ENCODE measurements at places on chromosomes 2 and 18.

DNA sequence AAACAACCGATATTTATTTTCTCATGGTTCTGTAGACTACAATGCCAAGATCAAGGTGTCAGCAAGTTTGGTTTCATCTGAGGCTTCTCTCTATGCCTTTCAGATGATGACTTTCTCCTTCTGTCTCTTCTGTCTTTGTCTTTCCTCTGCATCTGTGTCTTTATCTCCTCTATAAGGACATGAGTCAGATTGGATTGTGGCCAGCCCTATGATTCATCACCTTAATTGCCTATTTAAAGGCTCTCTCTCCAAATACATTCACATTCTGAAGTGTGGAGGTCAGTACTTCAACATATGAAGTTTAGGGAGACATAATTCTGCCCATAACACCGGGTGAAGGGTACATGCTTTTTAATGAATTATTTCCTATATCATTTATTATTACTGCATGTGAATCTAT lies 71.2 kb upstream of the CNTNAP5 start:
- DNase-seq = no peak

DNA sequence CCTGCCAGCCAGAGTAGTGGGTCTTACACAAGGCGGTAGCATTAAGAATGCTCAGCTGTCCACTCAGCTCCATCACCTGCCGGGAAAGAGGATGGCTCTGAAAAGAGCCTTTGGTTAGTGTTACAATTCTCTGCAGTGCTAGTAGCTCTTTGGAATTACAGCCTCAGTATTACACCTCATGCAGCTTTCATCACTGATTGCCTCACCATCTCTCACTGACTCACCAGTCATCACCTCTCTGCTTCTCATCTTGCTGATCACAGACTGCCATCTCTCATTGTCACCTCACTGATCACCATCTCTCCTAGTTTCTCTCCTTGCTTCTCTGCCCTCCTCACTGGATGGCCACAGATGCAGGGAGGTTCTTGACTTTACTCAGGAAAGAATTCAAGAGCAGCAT lies 573.5 kb upstream of the SETBP1 start:
- no peak for DNase-seq

- no peak for DNase-seq
These were observed 215.7 kb downstream of the IKZF2 start for GRCh38 chr2:212935752-212936151.

DNA sequence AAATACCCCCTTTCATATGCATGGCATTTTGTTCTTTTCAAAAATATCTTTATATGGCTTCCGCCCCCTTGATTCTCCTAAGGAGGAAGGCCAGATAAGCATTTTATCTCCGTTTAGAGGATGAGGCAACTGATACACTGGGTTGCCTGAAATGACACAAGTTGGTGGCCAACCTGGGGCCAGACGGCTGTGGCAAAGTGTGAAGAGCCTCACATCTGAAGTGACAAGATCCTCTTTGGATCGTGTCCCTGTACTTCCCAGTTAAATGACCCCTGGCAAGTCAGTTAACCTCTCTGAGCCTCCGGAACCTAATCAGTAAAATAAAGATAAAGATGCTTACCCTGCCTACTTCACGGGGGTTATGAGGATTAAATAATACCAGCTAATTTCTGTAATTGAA lies 4.6 kb downstream of the SETBP1 start:
- DNase-seq = no peak

DNA sequence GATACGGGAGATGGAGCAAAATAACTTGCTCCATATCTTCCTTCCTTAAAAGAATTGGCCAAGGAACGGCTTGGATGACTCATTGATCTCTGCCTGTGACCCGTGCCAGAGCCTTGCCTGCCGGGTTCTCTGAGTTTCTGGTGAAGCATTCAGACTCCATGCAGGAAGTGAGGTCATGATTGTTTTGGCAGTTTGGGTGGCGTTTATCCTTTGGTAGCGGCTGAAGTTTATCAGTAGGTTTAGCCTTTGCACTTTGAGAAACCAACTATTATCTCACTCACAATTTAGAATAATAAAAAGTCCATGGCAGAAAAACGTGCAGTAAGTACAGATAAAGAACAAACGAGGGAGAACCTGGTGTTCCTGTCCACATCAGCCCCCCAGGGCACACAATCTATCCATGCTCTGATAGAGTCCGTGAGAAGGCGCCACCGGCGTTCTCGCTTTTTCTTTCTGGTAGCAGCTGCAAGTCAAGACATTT lies 15.0 kb upstream of the CTAGE1 start:
- no peak for DNase-seq

DNA sequence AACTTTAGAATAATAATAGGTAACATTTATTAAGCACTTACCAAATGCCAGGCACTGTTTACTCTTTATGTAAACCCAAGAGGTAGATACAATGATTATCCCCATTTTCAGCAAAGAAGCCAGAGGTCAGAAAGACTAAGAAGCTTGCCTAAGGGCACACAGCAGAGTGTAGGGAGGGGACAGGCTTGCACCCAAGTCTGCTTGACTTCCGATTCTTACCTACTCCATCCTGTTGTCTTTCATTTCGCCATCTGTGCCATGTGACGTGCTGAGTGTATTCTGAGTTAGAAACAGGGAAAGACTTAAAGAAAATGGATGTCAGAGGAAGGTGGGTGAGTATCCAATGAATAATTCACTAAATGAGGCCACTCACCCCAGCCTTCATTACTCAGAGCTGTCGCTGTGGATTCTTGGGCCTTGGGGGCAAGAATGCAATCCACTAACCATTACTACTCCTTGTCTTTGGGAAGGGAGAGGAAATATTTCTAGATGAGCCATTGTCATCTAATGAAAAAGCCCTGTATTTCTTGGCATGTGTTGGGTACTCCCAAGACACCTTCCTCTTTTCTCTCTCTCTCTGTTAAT lies 76.4 kb upstream of the BCL11A start:
- no peak for DNase-seq

DNA sequence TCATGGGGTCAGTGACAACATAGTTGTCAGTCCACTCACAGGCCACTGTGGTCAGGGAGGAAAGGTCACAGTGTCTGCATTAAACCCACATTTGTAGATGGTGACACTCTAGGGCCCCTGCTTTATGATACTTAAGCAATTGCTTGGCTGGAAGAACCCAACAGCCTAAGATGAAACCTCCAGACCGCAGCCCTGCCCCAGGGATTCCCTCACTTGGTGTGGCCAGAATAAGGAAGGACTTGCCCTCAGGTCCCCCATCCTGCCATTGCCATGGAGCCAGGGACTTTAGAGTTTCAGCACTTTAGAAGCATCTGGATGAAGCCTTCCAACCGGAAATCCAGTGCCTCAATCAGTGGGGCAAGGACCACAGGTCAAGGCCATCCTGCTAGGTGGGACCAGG lies 63.9 kb upstream of the LAPTM4A start:
- no peak for DNase-seq

DNA sequence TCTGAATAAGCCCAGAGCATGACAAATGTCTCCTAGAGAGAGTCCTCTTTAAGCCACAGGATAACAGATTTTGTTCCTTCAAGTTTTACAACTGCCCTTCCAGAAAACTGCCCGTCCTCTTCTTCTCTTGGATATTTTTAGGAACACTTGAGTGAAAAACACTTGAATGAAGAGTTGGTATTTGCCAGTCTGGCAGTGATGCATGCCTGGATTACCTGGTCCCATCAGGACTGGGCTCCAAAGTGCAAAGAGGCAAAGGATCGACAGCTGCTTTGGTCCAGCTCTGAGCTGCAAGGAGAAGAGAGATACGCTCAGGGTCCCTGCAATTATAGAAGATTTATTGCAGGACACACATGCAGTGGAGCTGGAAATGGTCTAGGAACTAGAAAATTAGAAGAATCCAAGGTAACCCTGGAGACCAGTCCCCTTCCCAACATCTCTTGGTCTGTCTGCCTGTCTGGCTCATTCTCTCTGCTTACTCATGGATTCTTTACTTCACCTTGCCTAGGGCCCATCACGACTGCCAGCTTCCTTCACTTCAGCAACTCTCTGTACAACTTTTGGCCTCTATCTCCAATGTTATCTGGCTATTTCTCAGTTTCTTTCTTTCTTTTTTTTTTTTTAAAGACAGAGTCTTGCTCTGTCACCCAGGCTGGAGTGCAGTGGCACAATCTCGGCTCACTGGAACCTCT lies 112.1 kb upstream of the SIX2 start:
- no peak for DNase-seq

DNA sequence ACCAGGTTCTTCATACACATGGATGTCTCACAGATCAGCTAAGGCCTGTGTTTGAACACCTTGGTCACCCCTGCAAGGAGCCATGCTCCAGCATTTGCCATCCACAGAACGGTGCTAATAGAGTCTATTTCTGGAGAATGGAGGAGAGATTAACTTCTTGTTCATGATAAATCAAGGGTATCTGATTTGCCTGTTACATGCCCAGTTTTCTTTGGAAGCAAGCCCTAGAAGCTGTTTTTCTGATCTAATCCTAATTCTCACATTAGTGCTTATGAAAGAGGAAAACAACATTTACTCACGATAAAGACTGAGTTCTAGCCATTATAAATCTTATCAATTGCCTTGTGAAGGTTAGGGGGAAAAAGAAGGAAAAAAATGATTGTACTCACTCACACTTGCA lies 119.6 kb upstream of the DTNA start:
- DNase-seq = no peak

- no peak for DNase-seq
These were observed 262.9 kb upstream of the GULP1 start for GRCh38 chr2:188028739-188029138.

DNA sequence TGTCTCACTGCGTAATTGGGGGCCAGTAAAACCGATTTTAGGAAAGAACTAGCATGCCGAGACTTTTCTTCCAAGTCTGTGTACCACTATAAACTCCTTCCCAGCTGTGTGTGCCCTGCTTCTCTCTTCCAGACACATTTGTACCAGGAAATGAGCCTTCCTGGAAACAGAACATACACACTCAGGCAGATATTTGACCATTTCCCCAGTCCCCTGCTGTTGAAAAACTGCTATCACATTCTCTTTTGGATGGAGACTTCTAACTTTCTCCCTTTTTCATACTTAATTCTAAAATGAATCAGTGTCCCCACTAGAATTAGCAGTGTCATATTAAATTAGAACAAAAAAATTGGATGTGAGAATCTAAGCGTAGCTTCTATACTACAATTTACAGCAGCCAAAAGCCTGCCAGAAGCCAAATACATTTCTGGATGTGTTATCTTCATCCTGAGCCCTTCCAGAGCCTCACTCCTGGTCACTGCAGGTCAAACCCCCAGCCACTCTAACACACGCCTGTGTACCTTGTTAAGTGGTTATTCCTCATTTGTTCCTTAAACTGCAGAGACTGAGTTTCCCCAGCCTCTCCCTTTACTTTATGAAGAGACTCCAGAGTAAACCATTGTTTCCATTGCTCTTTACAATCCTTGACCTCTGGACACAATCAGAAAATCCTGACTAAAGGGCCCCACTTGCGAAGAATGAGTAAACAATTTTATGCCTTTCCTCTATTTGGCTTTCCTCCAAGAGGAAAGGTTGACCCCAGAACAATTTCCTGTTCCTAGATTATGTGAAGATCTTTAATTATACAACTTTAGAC lies 20.4 kb downstream of the DSG4 start:
- DNase-seq = no peak

GRCh38 chr18:51721996-51722395 lies 524.5 kb upstream of the MEX3C start:
- DNase-seq = no peak

GRCh38 chr2:232369126-232369951 lies 9.2 kb upstream of the ALPP start:
- no peak for DNase-seq

GRCh38 chr18:1564793-1565192 lies 660.1 kb downstream of the ADCYAP1 start:
- DNase-seq = no peak

- DNase-seq = no peak
These were observed 276.1 kb downstream of the RDH14 start for GRCh38 chr2:18284331-18284730.

- no peak for DNase-seq
These were observed 181.7 kb upstream of the VRK2 start for GRCh38 chr2:57864926-57865325.

GRCh38 chr2:160125366-160125765 lies 63.0 kb upstream of the PLA2R1 start:
- DNase-seq = no peak

- DNase-seq = no peak
These were observed 106.5 kb downstream of the SMC6 start for GRCh38 chr2:17646838-17647701.

GRCh38 chr2:74223941-74224770 lies 25.7 kb downstream of the MTHFD2 start:
- DNase-seq = no peak

DNA sequence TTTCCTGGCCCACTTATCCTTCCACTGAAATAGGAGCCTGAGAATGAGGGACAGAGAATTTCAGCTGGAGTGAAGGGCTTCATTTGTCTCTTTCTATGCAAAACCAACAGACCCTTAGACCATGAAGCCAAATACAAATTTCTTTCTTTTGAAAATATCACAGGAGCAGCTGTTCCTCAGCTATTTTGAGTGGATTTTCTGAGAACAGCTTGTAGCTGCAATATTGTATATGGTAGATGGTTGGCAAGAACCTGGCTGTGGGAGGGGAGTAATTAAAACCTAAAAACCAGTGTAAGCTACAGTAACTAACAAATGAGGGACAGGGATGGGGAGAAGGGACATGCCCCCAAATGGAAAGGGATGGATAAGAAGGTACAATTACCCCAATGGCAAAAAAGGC lies 350.3 kb upstream of the CDH20 start:
- DNase-seq = no peak

GRCh38 chr2:143936538-143936847 lies 583.4 kb downstream of the ZEB2 start:
- DNase-seq = no peak

- no peak for DNase-seq
These were observed 11.6 kb downstream of the AFF3 start for GRCh38 chr2:100130595-100131391.

DNA sequence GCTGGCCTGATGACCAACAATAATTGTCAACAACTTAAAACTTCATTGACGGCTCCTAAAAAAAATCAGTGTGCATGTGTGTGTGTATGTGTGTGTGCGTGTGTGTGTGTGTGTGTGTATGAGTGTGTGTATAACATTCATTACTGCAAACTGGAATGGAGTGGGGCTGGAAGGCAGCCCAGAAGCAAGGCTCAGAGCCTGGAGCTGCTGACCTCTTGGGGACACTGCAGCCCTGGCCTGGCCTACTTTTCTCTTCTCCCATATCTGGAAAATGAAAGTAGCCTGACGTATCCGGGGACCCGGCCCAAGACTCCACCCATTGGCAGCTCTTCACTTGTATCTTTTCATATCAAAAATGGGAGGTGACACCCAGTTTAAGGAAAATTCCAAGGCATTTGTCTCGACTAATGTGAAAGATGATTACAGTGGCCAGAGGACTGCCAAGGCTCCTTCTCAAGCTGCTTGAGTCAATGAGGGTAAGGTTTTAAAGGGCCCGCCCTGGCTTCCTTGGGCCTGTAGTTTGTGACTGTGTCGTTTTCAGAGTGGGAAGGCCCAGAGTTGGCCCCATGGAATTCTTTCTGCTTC lies 72.4 kb upstream of the IL1R1 start:
- no peak for DNase-seq

GRCh38 chr2:166017208-166017607 lies 63.6 kb upstream of the TTC21B start:
- DNase-seq = no peak

GRCh38 chr18:22422909-22423548 lies 5.3 kb upstream of the CTAGE1 start:
- DNase-seq = no peak

GRCh38 chr2:10482460-10482859 lies 34.3 kb upstream of the ODC1 start:
- no peak for DNase-seq

GRCh38 chr2:20611077-20611843 lies 39.6 kb downstream of the HS1BP3 start:
- DNase-seq = no peak

Measured in stimulated activated CD4-positive, alpha-beta T cell treated with anti-CD3 and anti-CD28 coated beads, Interleukin-15, amount 100 ng/mL, for 1 hour (primary cell).